ENCODE measurements at places on chromosomes 3 and 15. TPM values are rescaled to one million over a fixed set of nuclear protein-coding genes. Genes with fewer than 3 reads are reported as not detected.

The FBLN2 gene
- 131 TPM for total RNA-seq

GRCh38 chr15:80594091-80594889 is 100.8 kb upstream of the ABHD17C start:
- ATAC-seq, result no peak

The TRANK1 gene
- 12.3 TPM for total RNA-seq

DNA sequence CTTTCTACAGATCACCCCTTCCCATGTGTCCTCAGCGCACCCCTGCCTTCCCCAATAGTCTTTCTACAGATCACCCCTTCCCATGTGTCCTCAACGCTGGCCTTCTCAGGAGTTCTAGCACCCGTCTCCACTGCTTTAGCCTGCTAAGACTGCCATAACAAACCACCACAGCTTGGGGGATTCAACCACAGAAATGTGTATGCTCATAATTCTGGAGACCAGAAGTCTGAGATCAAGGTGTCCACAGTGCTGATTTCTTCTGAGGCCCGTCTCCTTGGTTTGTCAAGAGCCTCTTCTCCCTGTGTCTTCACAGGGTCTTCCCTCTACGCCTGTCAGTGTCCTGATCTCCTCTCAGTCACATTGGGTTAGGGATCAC is 68.1 kb upstream of the CGNL1 start:
- ATAC-seq, result no peak

DNA sequence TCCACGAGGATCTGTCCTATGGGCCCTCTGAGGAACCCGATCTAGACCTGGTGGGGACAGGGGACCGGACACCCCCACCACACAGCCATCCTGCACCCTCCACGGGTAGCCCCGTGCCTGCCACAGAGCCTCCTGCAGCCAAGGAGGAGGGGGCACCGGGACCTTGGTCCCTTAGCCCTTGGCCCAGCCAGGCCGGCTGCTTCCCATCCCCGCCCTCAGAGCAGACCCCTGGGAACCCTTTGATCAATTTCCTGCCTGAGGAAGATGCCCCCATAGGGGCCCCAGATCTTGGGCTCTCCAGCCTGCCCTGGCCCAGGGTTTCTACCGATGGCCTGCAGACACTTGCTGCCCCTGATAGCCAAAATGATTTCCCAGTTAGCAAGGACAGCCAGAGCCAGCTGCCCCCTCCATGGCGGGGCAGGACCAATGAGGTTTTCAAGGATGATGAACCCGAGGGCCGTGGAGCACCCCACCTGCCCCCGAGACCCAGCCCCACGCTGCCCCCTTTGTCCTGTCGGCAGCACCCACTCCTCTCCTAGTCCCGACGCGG is 91.5 kb downstream of the TBC1D2B start:
- no peak for ATAC-seq

The ITIH3 gene
- 0.27 TPM for total RNA-seq

GRCh38 chr3:120224237-120224636 is 60.8 kb downstream of the GPR156 start:
- no peak for ATAC-seq

GRCh38 chr3:113249601-113250000 is 38.2 kb downstream of the BOC start:
- ATAC-seq, result no peak

GRCh38 chr15:31345606-31346366 is 19.2 kb downstream of the KLF13 start:
- ATAC-seq, result no peak

The AHSG gene
- total RNA-seq, result not detected

The MYO5C gene
- 10.2 TPM for total RNA-seq

DNA sequence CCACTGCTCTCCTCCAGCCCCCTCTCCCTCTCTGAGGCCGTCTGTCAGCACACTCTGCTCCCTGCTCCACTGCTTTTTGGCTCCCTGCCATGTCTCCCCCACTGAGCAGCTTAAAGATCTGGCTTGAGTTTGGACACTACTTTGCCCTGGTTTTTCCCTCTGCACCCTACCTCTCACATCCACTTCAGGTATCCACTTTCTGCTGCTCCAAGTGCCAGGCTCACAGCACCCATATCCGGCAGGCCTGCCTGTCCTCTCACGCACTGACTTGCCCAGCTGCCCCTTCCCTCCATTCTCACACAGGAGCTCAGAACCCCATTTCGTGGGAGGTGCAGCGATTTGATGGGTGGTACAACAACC is 3.7 kb downstream of the DUOX1 start:
- ATAC-seq, result no peak

The ARL14 gene
- not detected for total RNA-seq

The MCTP2 gene
- total RNA-seq, result 3.3 TPM

GRCh38 chr3:133157716-133158115 is 119.5 kb downstream of the TMEM108 start:
- no peak for ATAC-seq

DNA sequence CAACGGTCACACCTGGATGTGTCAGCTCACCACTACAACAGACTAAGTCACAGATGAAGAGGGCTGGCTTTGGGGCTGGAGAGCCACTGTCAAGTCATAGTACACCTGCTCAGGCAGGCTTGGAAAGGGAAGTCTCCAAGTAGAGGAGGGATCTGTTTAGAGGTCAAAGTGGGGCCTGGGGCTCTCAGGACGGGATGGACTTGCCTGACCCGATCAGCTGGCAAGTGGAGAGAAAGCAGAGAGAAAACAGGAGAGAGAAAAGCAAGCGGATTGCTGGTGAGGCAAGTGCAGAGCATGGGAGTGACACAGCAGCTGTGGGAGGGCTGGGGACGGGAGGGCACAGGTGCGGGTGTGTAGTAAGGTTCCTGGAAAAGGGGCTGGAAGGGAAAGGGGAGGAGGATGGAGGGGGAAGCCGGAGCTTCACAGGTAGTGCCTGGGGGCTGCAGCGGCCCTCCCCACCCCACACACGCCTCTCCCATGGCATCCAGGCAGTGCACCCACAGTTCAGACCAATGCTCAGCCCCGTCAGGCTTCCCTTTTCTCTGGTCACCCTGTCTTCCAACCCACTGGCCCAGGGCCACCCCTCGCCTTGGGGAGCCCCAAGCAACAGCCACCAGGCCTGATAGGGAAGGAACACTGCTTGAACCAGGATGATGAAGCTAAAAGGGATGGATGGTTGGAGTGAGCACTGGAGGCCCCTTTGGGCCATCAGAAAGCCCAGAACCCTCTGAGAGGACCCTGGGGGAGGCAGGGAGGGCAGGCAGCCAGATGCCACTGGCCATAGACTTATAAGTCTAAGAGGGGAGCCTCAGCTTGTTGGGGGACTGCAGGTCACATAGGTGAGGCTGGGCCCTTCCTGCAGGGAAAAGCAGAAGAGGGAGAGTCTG is 8.5 kb downstream of the RPS17 start:
- ATAC-seq, result no peak

The TRH gene
- total RNA-seq, result not detected

The FRMD4B gene
- 20.1 TPM for total RNA-seq

DNA sequence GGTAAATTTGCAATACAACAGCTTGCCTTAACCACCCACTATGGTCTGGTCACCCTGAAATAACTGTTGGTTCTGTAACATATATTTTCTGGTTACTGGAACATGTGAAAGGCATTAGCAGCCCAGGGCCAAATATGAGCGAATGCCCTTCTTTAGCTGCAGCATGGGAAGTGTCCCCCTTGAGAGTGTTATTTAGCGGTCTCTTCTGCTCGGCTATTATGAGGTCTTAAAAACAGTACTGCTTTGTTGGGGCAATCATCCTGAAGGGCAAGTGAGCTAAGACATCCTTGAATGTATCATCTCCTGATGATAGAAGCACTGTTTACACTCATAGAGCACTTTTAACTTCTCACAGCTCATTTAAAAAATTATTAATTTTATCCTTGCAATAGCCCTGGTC is 90.2 kb downstream of the RYR3 start:
- ATAC-seq, result no peak

The WDR49 gene
- total RNA-seq, result 8.7 TPM

The FBN1 gene
- 266 TPM for total RNA-seq

The SNTN gene
- total RNA-seq, result not detected

The CCDC33 gene
- not detected for total RNA-seq

GRCh38 chr3:189766416-189766815 is 135.2 kb downstream of the TP63 start:
- ATAC-seq, result no peak

The SAMMSON gene
- 5.7 TPM for total RNA-seq

DNA sequence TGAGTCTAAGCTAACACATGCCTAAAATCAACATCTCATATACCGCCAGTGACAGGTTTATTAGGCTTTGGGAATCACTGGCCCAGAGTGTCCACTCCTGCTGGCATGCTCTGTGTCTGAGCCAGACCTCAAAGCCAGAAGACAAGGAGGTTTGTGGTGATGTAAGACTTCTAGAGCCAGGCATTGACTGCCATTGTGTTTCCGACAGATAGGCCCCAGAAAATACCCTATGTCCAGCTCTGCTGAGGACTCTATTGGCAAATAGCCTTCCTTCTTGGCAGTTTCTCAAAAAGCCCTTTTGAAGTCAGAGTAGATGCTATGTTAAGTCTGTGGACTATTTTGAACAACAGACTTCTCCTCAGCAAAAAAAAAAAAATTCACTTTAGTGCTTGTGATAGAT is 181.9 kb upstream of the UBE2E1 start:
- no peak for ATAC-seq

GRCh38 chr3:192239956-192240355 is 487.4 kb downstream of the FGF12 start:
- ATAC-seq, result no peak

The PPM1L gene
- 72.4 TPM for total RNA-seq

DNA sequence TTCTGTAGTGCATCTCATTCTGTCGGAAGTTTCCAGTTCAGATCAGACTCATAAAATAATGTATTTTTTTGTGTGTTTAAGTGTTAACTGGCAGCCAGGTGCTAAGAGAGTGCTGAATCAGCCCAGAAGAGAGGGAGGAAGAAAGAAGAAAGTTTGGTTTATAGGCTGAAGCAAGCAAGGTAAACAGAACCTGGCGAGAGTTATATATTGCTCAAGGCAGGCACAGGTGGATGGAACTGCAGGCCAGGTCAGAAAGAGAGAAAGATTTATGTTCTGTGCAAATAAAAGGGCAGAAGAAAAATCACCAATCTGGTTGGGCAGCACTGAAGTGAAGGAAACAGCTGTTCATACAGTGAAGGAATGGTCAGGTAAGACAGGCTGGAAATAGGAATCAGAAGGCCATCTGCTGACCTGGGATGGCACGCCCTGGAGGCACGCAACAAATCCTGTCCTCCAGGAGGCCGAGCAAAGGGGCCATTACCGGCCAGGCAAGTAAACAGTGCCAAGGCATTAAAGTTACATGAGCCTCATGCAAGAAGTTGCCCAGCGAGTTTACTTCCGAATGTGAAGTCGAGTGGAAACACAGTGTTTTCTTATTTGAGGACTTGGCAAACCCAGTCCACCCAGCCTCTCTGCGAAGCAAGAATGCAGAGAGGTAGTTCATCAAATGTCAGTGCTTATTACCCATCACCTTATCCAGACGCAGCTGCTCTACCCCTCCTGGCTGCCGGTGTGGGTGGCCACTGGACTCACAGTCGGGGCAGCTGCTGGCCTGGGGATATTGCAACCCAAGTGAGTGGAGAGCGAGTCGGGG is 309.8 kb downstream of the VPS13C start:
- ATAC-seq, result no peak

GRCh38 chr3:115651599-115651998 is 28.3 kb downstream of the GAP43 start:
- ATAC-seq, result no peak

The SOX14 gene
- total RNA-seq, result not detected

GRCh38 chr3:101709126-101709525 is 15.3 kb upstream of the CEP97 start:
- no peak for ATAC-seq

- ATAC-seq, result no peak
Observed at GRCh38 chr3:186536883-186537844, 7.0 kb downstream of the CRYGS start.

DNA sequence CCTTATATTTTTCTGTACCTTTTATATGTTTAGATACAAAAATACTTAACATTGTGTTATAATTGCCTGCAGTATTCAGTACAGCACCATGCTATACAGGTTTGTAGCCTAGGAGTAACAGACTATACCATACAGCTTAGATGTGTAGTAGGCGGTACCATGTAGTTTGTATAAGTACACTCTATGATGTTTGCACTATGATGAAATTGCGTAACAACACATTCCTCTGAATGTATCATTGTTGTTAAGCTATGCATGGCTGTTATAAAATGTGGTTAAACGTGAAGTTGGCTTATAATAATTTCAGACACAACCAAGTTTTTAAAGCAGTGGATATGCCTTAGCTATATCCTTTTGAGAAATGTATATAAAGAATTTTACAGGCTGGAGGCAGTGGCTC is 328.3 kb downstream of the PLCL2 start:
- no peak for ATAC-seq

DNA sequence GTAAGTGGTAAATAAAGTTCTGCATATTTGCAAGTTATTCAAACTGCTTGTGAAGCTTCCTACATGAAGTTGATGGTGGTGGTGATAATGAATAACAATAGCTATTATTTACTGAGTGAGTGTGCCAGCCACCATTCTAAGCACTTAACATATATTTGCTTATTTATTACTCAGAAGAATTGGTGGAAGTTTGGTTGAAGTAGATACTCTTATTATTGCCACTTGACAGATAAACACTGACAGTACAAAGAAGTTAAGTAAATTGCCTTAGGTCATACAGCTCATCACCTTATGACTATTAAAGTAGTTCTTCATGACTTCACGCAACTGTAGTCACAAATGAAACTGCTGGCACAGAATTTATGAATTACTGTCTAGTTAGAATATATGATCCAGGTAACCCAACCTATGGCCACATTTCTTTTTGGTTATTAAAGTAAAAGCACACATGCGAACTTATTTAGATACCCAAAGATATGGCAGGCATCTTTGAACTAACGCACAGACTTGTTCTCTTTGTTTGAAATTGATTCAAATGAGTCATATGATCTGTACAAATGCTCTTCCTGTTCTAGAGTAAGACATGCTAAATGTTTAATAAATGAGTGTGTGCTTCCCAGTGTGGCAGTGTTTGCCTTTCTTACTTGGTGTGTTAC is 99.8 kb upstream of the NR2F2 start:
- ATAC-seq, result no peak

GRCh38 chr15:100863796-100864267 is 15.8 kb upstream of the ALDH1A3 start:
- peak; percentile 59 for ATAC-seq

- no peak for ATAC-seq
Observed at GRCh38 chr3:30502742-30503073, 103.7 kb upstream of the TGFBR2 start.

The APOD gene
- 369 TPM for total RNA-seq

The AGBL1 gene
- total RNA-seq, result 0.13 TPM
